SK-N-DZ (cell line): ENCODE measurements at places on chromosomes 6 and 20.
A peak's percentile ranks its signal among the peaks of the same experiment; 100 is the strongest.

DNA sequence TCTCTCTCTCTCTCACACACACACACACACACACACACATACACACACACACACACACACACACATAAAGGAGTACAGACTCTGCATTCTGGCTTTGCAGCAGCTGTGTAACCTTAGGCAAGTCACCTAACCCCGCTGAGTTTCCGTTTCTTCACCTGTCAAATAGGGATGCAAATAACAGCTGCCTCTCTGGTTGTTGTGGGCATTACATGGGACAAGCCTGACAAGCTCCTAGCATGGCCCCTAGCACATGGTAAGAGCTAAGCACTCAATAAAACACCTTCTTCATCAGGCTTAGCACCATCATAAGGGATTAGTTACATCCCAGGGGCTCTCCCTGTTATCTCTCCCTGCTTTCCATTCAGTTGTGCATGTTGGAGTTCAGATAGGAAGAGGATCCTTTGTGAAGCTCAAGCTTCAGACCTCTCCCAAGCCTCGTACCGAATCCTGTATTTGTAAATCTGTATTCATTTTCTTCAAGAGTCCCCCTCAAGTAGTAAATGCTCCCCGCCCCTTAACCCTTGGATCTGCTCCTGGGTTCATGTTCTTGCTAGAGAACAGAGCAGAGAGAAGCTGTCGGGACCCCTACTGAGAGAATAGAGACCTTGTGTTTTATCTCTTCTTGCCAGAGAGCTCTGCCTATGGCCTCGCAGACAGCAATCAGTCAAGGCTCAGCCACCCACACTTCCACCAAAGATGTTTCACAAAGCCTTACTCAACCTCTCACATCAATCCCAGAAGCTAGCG lies 2.2 kb downstream of the SLC13A3 start:
- no peak for DNase-seq

GRCh38 chr6:89597372-89597771 lies 41.2 kb downstream of the LYRM2 start:
- DNase-seq: no peak

DNA sequence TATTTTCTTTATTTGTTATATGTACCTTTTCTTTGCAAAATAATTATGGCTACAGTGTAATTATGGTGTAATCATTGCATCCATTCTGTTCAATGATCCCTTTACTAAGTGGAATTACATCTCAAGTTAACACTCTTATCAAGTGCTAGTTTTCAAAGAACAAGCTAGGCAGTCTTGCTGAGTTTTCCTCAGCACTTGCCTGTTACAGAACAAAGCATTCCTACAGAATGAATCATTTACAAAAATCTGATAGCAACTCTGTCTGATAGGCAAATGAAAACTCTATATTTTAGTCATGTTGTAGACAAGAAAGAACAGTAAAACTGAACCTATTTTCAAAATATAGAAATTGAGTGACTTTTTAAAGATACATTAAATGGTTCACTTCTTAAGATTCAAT lies 109.8 kb upstream of the POU3F2 start:
- DNase-seq: no peak

- no peak for DNase-seq
Observed at GRCh38 chr20:35972462-35972861, 4.1 kb downstream of the CNBD2 start.

DNA sequence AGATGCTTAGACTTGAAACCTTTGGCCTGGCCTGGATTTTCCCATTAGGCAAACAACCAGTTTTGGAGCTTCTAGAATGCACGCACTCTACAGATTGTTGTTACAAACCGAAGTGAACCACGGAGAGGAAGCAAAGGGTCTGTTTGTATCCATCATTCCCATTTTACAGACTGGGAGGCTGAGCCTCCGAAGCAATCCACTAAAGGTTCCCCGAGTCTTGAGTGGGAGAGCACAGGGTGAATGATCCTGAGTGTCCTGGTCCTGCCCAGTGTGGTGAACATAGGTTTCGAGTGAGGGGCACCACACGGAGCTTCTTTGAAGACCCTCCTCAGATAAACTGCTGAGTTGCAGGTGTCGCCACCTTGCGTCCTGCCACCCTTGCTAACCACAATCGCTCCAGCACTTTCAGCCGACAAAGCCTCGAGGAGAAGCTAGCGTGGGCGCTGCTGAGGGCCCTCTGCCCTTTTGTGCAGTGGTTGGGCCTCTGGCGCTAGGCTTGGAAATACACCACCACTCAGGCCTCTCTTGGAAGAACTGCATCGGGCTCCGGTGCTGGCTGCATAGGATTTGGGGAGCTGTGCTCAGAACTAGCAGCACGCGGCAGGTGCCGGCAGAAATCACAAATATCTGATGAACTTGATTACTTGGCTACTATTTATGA lies 1.4 kb upstream of the PRDM13 start:
- DNase-seq: no peak

- no peak for DNase-seq
Observed at GRCh38 chr6:157403686-157404051, 22.7 kb downstream of the ZDHHC14 start.

DNA sequence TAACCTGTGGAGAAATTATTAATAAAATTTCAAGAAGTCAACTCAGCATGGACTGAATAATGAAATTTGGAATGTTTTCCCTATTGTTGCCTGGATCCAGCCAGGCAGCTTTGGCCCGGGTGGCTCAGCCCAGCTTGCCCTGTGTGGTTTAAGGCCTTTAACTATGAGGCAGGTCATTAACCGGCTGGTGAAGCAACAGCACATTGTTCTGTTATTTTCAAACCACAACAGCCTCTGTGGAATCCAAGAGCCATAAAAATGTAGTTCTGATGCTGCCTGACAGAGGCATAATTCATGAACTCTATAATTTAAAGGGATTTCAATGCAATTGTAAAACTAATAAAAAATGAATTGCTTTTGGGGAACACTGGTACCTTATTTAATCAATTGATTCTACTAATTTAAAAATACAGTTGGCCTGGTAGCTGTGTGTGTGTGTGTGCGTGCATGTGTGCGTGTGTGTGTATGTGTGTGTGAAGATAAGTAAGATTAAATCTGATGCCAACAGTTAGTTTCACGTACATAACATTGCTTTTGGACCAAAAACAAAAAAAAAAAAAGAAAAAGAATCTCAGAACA lies 117.7 kb downstream of the RPS12 start:
- DNase-seq: no peak

DNA sequence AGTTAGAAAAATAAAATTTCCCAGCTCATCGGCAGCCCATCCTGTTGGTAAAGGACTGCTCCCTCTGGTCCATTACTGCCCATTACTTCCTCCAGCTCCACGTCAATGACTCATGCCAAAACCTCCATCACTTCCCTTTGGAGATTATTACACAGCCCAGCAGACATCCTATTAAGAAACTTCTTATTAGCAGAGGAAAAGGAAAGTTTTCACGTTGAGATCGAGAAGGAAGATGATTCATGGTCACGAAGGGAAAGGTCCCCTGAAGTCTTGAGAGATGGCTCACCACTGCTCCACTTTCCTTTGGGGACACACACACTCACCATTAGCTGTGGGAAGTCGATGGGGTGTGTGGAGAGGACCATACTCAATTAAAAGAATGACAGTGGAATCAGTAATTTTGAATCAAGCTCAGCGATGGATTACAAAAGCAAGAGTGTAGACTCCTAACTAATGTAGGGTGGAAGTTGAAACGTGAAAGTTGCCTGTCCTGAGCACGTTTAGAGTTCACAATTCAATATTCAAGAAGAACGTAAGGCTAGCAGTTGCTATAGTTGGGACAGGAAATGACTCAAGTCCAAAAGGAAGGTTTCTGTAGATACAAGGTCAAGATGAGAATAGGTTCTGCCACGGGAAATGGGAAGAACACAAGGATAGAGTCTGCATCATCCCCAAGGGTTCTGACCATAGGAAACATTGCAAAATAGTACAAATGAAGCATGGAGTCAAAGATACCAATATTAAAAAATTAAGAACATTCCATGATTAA lies 21.6 kb downstream of the SASH1 start:
- no peak for DNase-seq

DNA sequence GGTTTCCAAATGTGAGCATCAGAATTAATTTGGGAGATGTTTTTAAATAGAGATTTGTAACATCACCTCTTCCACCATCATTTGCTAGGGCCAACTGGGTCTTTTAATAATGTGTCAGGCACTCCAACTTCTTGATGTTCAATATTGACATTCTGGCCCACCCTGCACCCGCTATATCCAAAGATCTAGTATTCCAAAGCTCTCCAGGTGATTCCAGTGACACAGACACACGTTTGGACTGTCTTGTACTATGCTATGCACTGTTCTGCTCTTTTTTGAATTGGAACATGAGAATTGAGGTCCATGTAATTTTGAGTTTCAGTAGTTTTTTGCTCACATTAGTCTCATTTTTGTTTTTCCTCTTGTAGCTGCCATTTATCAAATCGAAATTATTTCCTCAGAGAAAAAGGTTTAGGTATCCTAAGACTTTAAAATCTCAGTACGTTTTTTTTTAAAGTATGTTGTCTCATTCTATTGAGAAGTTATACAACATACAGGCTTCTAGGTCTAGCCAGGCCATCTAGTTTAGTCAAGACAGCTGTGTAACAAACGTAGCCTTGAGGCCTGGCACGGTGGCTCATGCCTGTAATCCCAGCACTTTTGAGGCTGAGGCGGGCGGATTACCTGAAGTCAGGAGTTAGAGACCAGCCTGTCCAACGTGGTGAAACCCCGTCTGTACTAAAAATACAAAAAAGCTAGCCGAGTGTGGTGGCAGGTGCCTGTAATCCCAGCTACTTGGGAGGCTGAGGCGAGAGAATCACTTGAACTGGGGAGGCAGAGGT lies 3.1 kb downstream of the BICRAL start:
- no peak for DNase-seq

DNA sequence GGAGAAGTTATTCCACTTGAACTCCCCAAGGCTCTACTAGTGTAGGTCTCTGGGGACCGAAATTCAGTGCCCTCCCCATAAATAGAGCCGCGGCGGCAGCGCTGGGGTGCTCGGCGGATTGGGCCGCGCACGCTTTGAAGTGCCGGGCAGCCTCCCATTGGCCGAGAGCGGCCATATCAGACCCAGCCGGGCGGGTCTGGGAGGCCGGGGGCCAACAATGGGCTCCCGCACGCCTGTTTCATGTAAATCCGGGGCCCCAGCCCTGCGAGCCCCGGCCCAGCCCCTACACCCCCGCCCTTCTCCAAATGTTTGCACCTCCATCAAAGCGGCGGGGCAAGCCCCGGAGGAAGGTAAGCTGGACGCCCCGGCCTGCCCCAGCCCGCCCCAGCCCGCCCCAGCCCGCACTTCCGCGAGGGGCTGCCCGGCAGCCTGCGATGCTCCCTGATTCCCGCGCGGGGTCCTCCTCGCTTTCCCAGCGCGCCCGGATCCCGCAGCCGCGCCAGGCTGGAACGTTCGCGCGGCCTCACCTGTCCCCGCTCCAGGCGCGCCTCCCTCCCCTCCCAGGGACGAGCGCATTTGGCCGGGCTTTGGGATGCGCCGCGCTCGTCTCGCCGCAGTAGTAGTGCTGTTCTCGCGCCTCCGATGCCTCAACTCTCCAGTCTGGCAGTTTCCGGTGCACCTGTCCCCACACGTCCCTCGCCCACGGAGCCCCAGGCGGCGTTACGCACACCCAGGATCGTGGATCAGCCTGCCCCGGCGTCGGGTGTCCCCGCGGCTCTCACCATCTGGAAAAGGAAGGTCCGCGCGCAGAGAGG lies at the start of gene TBXT:
TSS of gene TBXT (minus strand) at position 51 of the 815 bp plus-strand sequence. CDS start 260 bp downstream, outside the sequence.
- DNase-seq: no peak

- DNase-seq: no peak
Observed at GRCh38 chr20:4427940-4428586, 293.6 kb upstream of the PRND start.

DNA sequence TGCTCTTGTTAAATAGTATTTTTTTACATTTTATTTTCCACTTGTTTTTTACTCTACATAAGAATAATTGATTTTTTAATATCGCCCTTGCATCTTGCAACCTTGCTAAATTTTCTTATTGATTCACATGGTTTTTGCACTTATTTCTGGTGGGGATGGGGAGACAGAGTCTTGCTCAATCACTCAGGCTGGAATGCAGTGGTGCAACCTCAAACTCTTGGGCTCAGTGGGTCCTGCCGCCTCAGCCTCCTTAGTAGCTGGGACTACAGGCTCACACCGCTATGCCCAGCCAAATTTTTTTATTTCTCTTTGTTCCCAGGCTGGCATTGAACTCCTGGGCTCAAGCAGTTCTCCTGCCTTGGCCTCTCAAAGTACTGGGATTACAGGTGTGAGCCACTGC lies 30.3 kb downstream of the LIN28B start:
- DNase-seq: no peak

- DNase-seq: no peak
Observed at GRCh38 chr6:128723667-128724066, 159.3 kb upstream of the LAMA2 start.

DNA sequence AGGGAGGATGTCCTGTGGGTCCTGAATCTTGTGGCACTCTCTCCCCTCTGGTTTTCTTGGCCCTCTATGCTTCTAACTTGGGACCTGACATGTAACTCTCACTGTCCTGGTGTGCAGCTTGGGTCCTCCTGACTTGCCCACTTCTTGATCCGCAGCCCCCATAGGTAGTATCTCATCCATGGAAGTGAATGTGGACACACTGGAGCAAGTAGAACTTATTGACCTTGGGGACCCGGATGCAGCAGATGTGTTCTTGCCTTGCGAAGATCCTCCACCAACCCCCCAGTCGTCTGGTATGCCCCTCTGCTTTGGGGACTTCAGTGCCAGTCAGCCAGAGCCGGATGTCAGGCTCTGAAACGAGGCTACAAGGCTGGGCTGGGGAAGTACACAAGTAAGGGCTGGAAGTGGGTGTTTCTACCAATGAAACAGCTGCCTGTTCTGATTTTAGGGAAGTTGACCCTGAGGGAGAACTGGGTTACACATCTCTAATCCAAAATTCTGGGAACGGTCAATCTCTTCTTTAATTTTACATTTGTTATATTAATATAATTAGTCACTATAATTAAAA lies 641 bp downstream of the DBNDD2 start:
- DNase-seq: no peak

DNA sequence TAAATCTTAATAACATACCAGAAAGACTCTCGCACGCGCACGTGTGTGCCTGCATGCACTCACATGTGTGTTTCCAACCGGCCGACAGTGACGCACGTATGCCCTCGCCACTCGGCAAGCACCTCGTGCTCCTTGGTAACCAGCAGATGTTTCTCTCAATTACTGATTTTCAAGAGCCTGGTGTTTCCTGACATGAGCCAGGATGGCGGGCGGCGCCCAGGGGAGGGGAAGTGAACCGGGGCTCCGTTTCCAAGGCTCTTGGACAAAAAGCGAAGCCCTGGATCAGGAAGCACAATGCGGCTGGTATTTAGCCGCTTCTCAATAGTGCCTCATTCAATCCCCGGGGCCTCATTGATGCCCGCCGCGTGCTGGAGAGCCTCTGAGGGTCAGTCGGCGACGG lies 37.7 kb downstream of the PMEPA1 start:
- peak; percentile 55 for DNase-seq
